ENCODE measurements at places on chromosomes 6 and 20.
A peak's percentile ranks its signal among the peaks of the same experiment; 100 is the strongest.

- DNase-seq: no peak
These were observed 61.6 kb downstream of the MRAP2 start for GRCh38 chr6:84095156-84095555.

GRCh38 chr20:54268941-54269340 is 61.1 kb downstream of the PFDN4 start:
- DNase-seq: no peak

GRCh38 chr6:92887871-92888270 is 531.5 kb downstream of the EPHA7 start:
- DNase-seq: no peak

DNA sequence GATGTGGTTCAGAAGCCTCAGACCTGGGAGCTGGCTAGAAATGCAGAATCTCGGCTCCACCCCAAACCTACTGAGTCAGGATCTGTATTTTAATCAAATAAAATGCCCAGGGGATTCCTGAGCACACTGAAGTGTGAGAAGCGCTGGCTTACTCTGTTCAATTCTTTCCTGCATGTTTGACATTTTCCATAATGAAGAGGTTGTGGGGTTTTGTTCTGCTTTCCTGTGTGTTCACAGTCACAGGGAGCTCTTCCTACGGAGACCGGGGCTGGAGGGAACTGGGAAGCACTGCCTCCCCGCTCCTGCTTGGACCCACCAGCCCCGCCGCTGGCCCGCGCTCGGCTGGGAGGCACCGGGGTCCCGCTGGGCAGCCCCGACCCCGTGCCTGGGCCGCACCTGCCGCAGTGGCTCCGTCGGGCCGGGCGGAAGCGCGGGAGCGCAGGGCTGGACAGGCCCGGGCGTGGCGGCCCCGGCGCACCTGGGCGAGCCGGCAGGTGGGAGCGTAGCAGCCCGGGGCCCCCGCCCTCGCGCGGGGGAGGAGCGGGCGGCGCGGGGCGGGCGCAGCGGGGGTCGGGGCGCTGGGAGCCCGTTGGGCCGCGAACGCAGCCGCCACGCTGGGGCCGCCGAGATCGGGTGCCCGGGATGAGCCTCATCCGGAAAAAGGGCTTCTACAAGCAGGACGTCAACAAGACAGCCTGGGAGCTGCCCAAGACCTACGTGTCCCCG is at the start of gene MAPK13:
TSS of gene MAPK13 (plus strand) at position 573 of the 726 bp plus-strand sequence. CDS start at position 643, 70 bp downstream.
- DNase-seq: peak; percentile 37

DNA sequence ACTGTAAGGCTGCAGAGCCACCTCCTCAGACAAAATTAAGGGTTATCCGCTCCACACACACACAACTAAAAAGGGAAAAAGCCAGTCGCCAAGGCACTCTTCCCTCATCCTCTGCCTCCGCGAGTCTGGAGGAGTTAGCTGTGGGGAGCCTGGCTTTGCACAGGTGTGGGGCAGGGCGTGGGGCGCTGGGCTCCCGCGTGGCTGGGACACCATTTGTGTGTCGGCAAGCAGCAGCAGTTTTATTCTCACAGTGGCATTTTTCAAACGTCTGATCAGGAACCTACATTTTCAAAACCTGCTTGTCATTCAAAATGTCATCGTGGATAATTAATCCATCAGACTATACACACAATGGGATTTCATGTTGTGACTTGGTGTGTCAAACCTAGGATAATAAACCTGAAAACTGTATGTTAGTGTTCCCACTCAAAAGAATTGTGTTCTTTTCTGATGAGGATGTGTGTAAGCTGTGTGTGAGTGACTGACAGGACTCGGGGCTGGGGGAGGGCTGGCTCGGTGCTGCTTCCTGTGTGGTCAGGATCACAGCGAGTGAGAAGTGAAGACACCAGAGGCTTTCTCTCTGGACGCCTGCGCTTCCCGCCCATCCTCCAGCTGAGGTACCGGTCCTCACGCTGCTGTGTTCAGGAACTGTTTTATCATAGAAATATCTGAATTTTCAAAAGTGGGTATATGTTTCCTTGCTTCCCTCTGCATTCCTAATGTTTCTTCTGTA is 83.1 kb downstream of the IRF4 start:
- DNase-seq: peak; percentile 14

GRCh38 chr20:3323398-3323797 is 84.1 kb downstream of the DNAAF9 start:
- DNase-seq: no peak

DNA sequence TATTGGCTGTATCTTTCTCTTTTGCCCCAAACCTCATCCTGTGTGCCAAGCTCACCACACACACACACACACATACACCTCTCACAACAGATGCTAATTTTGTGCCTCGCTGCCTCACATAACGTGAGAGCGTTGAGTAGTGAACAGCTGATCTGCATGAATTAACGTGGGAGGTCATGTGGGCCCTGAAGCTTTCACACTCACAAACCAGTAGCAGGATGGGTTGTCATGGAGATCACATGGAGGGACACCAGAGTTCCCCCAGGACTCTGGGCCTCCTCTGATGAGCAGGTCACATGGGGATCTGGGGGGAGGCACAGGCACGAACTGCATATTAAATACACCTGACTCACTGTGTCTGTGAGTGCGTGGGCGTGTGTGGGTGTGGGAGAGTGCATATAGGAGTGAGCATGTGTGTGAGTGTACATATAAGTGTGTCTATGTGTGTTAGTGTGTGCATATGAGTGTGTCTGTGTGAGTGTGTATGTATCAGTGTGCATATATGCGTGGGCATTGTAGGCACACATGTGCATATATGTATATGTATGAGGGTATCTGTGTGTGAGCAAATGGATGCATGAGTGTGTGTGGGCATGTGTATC is 62.7 kb upstream of the SULF2 start:
- DNase-seq: no peak
